ENCODE measurements at places on chromosomes 4 and X.
A peak's percentile ranks its signal among the peaks of the same experiment; 100 is the strongest.

GRCh38 chrX:132737743-132738142 lies 220.7 kb downstream of the HS6ST2 start:
- DNase-seq: no peak

DNA sequence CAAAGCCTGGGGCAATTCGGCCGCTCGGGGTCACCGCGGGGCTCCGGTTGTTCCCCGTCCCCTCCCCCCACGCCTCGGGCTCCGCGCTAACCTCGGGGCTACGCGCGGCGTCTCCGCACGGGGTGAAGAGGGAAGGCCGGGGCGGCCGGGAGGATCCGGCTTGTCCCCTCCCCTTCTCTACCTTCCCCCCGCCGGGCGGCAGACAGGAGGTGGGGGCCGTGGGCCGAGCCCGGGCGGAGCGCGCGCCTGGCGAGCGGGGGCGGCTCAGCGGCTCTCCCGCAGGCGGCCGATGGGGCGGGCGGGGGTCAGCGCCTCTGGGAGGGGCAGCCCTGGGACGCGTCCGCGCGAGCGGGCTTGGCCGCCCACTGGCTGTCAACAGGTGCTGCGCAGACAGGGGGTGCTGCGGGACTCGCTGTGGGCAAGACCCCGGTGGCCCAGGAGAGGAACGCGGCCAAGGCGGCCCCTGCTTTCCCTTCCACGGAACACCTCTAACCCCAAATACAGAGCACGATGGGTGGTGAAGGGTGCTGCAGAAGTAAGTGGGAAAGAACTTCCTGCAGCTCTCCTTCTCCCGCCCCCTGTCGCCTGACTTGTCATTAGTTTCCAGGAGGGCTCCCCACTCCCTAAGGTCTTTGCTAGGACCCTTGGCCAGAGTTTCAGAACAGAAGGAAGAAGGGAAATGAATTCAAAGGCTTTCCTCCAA lies at the start of gene PDGFC:
PDGFC (minus strand) TSS at position 124 of the 703 bp plus-strand sequence. CDS start 896 bp downstream, outside the sequence.
- peak; percentile 64 for DNase-seq

DNA sequence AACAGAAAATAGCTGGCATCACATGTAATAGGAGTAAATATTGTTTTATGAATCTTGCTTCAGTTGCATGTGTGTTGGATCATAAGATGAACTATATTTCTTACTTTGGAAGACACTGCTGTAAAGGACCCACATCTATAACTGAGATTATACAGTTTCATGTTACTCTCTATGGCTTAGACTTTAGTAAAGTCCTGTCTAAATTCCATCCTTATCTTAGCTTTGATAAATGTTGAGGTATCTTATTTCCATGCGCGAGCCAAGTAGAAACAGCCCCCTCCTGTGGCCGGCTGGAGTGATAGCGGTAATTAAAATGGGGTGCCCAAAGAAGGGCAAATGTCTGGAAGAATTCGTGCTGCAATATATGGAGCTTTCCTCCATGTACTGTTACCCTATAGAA lies 43.0 kb downstream of the CCDC158 start:
- peak; percentile 64 for DNase-seq

DNA sequence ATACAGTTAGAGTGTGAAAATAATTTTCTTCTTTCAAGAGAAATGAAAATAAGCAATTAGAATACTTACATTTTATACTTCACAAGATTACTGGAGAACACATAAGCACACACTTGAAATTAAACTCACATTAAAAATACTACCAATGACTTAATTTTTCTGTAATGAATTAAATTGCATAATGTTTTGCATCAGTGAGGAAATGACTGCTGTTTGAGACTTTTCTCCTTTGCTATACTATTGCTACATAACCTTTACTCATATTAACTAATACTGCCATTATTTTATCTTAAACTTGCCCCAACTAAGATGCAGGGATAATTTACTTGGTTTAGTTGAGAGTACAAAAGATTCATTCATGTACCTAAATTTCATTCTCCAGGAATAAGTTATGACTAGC lies 590.9 kb downstream of the ARAP2 start:
- DNase-seq: no peak

DNA sequence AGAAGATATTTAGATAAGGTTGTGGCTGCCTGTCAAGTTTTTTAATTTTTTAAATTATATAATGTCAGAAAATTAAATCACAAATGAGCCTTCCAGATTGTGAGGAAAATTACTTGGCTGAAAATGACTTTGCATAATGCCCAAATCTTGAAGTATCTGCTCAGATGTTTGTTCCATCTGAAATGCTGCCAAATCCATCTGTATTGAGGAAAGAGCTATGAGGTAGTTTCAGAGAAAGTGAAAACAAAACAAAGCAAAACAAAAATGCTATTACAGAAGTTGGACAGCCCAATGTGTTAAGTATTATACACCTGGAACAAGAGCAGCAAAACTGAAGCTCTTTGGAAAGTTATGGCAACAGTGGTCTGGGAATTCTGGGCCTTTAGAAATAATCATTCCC lies 23.3 kb upstream of the GUCY1B1 start:
- DNase-seq: peak; percentile 63

DNA sequence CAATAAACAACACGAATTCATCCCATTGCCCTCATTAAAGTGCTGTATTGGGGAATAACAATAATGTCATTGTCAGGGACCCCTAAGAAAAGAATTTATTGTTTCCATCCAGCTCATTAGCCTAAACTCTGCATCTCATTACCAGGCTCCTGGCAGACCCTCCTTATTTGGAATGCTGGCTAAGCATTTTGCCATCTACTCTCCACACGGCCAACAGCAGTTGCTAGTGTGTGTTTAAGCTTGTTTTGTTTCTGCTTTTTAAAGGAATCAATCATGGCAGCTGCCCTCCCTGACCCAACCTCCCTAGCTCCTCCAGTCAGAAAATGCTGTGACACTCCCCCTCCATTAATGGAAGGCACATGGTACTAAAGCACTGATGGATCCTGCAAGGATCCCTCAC lies 43.5 kb downstream of the GATB start:
- no peak for DNase-seq

- peak; percentile 42 for DNase-seq
Observed at GRCh38 chr4:74114234-74114633, 15.2 kb upstream of the CXCL2 start.

GRCh38 chr4:182328505-182328904 lies 85.3 kb downstream of the TENM3 start:
- DNase-seq: no peak

DNA sequence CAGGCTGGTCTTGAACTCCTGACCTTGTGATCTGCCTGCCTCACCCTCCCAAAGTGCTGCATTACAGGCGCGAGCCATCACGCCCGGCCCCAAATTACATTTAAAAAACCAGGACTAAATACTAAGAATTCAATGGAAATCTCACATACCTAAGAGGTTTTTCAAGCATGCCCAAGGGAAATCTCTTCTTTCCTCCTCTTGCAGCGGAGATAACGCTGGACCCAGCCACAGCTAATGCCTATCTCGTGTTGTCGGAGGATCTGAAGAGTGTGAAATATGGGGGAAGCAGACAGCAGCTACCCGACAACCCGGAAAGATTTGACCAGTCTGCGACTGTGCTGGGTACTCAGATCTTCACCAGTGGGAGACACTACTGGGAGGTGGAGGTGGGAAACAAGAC lies 7.4 kb downstream of the TRIML1 start:
- DNase-seq: no peak

DNA sequence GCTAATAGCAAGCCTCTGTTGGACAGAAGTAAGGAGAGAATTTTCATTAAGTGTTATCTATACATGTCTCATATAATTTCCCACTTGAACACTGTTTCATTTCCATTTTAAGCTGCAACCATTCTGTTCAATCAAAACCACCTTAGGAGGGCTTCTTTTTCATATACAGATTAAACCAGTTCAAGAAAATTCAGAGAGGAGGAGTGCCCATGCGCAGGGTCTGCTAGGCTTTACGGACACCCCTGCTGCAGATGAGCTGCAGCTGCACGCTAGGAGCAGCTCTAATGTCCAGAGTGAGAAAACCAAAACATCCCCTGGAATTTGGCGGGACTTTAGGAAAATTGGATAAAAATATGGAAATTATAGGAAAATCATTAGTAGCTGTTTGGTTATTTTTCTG lies 541.0 kb downstream of the SPRY1 start:
- DNase-seq: peak; percentile 19

GRCh38 chrX:139967300-139967699 lies 2.0 kb upstream of the CXorf66 start:
- peak; percentile 1 for DNase-seq

- DNase-seq: no peak
Observed at GRCh38 chr4:38842994-38843393, 13.6 kb downstream of the TLR6 start.

DNA sequence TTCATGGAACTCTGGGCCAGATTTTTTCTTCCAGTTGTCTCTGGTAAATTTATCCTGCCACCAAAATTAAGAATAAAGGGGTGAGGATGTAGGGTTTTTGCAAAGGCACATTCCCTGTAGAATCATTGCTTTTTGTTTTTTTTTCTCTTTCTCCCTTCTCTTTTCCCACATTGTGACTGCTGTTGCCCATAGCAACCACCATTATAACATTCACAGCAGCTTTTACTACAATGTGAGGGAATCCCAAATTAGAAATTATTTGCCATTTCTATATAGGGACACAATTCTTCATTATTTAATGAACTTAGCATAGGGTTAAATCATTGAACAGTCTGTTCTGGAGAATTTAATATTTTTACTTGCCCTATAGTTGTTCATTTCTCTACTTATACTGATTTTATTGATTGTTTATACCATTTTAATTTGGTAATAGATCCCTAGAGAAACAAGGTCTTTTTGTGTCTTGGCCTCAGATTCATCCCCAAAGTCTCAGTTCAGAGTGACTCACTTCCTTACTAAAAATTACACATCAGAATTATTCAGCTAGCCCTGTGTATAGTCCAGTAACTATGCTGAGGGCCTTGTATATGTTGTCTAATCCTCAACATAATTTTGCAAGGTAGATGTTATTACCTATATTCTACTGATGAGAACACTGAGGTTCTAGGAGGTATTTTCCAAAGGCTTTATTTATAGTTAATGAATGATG lies 80.8 kb upstream of the ANK2 start:
- DNase-seq: peak; percentile 1
